SHP77 treated with DMSO at 0.1 percent for 48 hours (cell line): ENCODE measurements at places on chromosomes 7 and 10.

DNA sequence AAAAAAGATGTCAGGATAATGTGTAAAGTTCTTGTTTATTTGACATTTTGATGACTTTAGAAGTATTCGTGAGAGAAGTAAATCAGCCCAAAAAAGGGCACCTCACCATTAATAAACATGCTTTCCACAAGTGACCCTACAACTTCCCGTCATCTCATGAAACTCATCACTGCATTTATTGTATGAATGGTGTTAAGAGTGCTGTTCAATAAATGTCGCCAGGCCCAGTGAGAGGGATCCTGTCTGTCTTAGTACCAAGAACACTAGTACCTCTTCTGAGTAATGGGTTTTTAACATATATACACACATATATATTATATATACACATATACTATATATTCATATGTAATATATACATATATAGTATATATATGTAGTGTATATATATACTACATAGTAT lies 61.9 kb downstream of the TMEM26 start:
- DNase-seq, result no peak

GRCh38 chr7:136618818-136619217 lies 249.6 kb upstream of the CHRM2 start:
- DNase-seq, result no peak

DNA sequence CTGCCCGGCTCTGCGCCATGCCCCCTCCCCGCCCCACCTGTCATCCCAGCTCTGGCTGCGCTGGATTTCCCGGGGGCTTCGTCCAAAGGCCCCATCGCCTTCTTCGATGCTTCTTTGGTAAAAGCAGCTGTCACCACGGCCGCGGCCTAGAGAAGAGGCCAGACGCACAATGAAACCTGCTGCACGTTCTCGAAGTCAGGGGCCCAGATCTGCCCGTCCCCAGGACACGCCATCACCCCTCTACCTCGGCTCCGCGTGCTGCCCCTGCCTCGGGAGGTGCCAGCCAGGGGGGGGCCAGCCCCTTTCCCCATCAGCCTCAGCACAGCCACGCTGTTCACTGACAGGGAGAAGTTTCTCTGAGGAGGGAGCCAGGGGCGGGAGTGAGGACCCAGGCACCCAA lies 6.8 kb downstream of the GIGYF1 start:
- no peak for DNase-seq

DNA sequence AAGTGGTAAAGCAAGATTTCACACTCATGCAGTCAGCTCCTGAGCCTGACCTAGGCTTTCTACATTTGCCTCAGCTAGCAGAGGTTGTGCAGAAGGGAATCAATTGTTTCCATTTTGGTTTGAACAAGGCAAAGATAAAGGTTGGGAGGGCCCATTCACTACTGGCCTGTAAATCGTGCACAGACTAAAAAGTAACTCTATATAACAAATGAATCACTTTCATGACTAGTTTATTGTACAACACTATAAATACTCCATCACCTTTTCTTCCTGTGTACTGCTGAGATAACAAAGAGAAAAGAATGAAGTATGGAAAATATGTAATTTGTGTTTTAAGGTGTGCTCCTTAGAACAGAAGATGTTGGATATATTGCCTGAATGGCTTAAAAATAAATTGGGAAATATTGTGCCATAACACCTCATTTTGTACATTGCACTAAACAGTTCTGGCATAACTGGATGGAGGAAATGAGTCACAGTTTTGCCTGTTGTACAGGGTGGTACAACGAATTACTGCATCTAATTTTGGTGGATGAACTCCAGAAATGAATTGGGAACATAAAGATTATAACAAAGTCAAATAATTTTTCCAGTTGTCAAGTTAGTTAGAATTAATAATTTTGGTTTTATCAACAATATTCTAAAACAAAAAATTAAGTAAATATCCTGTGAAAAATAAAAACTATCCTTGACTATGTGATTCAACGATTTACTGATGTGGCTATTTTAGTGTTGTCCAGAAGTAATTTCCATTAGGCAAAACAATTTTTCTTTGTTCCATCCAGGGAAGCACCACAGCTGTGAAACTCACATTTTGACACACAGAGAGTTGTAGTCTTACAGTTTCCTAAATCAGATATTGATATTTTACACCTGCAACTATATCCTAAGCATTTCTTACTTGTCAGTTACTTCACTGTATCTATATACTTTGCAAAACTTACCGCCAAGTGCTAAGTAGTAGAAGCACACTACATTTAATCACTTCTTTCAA lies 18.0 kb downstream of the SEMA3C start:
- no peak for DNase-seq

GRCh38 chr10:80465839-80466590 lies 11.9 kb downstream of the TSPAN14 start:
- no peak for DNase-seq

DNA sequence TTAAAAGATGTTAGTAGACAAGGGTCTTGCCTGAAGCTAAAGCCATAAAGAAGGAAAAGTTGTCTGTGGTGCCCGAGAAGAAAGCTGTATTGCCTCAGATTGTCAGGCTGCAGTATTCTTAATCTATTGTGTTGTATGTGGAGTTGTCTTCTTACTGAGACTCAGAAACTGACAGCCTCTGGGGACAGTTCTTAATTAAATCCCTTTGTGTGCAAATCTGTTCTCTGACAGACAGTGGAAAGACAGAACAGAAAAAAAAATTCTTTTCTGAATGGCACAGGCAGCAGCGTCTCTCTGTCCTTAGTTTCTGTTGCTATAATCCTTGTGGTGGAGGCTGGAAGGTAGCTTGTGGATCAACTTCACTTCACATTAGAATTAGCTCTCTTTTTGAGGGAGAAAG lies 16.8 kb downstream of the VWC2 start:
- no peak for DNase-seq

- peak; percentile 14 for DNase-seq
Observed at GRCh38 chr7:86926732-86927131, 132.7 kb downstream of the ELAPOR2 start.

- no peak for DNase-seq
Observed at GRCh38 chr7:112573302-112574039, 92.7 kb downstream of the LSMEM1 start.

- DNase-seq, result no peak
Observed at GRCh38 chr7:150719960-150720891, 3.8 kb downstream of the GIMAP1 start.

DNA sequence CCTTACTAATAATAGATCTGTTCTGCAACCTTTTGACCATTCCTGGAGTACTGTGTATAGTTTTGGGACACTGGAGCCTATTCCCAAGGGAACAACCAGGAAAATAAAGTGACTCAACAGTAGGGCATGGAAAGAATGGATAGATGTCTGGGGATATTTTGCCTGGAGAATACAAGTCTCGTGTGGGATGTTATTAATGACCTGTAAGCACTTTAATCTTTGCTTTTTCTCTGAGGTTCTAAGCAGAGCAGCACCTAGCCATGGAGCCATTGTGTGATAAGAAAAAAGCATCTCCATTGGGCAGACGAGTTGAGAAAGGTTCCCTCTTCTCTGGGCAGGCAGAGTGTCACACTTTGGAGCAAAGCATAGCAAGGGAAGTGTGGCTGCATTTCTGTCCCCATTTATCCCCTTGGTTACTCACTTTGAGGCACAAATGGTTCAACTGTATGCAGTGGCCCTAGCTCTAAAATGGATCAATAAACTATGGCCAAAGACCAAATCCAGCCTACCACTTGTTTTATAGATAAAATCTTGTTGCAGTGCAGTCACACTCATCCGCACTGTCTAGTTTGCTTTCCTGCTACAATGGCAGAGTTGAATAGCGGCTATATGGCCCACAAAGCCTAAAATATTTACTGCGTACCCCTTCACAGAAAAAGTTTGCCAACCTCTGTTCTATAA lies 21.0 kb upstream of the CCDC71L start:
- DNase-seq, result no peak

DNA sequence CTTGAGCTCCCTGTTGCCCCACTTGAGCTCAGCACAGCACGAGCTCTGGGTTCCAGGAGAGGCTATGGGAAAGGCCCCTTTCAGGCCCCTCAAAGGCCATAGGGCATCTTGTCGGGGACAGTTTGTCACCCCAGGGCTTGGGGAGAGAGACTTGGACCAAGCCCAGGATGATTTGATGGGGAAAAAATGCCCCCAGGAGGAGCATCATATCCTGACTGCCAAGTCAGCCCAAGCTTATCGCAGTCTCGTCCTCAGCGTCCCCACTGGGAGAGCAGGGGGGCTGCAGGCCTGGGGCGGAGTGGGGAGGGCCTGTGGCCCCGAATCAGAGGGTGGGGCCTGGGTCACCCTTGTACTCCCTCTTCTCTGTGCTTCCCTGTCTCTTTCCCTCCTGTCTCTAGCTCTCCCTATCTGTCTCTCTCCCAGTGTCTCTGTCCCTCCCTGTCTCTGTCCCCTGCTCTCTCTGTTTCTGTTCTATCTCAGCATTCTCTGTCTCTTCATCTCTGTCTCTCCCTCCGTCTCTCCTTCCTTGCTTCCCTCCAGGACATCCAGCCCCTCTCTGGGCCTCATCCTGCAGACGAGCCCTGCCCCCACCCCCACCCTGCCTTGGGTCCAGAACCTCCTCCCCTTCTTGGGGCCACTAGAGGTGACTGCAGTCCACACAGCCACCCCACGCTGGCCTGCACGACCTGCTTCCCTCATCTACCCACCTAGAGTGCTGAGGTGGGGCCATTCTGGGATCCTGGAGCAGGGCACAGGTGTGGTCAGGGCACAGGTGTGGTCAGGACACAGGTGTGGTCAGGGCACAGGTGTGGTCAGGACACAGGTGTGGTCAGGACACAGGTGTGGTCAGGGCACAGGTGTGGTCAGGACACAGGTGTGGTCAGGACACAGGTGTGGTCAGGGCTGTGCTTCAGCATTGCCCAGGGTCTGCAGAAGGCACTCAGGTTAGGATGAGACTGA lies 17.3 kb upstream of the GRIFIN start:
- no peak for DNase-seq

DNA sequence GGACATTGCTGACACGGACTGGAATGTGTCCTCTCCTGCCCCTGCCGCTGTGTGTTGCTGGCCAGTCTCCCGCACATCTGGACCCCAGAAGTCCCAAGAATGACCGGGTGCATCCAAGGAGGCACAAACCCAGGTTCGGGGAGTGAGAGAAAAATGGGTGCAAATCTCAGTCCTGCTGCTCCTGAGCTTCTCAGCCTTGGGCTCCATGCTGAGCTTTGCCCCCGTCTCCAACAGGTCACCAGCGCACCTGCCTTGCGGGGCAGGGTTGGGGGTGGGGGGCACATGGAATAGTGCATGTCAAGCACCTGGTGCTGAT lies 6.0 kb upstream of the NANOS1 start:
- DNase-seq, result no peak

DNA sequence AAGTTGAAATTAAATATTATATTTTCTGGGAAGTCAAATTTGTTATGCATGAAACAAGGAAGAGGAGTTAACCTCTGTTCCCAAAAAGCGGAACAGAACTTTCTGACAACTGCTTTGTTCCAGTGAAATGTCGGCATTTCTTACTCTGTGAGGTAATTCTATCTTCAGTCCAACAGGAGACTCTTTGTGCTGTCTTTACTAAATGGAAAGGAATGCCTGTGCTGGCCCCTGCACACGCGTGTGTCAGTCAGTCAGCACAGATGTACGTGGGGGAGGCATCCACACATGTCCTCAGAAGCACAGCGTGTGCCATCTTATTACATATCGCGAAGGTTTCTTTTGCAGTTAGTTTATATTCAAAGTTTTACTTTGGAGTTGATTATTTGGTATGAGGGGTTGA lies 37.5 kb downstream of the NET1 start:
- no peak for DNase-seq

GRCh38 chr7:126791306-126791705 lies 461.4 kb downstream of the GRM8 start:
- DNase-seq, result no peak

DNA sequence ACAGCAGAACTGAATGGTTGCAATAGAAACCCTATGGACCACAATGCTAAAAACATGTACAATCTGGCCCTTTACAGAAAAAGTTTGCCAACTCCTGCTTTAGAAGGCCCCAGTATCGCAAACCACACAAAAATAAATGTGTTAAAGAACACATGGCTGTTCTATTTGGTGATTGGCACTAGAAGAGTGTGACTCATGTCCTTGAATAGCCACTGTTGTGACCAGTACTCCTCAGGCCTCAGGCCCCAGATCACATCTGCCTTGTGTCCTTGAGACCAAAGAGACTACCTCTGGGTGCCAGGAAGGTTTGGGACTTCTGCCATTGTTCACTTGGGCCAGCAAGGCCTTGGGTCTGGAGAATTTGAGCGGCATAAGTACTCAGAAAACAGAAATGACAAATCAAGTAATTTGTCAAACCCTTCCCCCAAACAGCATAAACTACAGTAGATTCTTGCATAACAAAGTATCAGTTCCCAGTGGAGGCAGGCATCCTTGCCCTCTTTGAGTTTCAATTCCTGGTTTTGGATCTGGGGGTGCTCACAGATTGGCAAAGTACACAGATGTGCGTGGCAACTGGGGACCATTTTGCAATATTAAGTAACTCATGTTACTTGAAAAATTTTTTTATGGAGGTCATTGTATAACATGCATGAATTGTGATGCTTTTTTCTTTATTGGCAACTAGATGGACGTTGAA lies 50.2 kb downstream of the MTURN start:
- no peak for DNase-seq

GRCh38 chr7:77995717-77996116 lies 197.1 kb downstream of the PHTF2 start:
- no peak for DNase-seq

- DNase-seq, result no peak
Observed at GRCh38 chr7:36970551-36971514, 246.5 kb upstream of the AOAH start.

- DNase-seq, result no peak
Observed at GRCh38 chr10:28278842-28279241, 24.0 kb downstream of the MPP7 start.

DNA sequence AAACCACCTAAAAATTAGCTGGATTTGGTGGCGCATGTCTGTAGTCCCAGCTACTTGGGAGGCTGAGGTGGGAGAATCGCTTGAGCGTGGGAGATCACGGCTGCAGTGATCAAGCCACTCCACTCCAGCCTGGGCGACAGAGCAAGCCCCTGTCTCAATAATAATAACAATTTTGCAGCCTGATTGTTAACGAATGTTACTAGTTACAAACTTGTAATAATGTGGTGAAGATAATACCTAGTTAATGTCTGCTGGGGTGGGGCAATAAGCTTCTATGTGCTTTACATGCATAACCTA lies 1.2 kb upstream of the ATAD1 start:
- no peak for DNase-seq

- no peak for DNase-seq
Observed at GRCh38 chr7:602341-603141, 82.9 kb upstream of the PDGFA start.

- no peak for DNase-seq
Observed at GRCh38 chr10:52379287-52379686, 65.2 kb downstream of the DKK1 start.

DNA sequence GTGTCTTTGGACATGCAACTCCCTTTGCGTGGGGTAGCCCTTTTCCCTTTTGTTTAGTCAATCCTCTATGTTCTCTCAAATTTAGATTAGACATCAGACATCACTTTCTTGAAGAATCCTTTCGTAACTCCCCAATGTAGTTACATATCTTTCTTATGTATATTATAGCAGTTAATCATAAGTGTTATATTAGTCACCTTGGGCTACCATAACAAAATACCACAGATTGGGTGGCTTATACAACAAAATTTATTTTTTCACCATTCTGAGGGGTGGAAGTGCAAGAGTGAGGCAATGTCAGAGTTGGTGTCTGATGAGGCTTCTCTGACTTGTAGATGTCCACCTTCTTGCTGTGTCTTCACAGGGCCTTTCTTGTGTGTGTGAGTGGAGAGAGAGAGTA lies 105.7 kb downstream of the PHTF2 start:
- DNase-seq, result no peak

- DNase-seq, result no peak
Observed at GRCh38 chr7:44177570-44178131, 11.6 kb downstream of the GCK start.

- no peak for DNase-seq
Observed at GRCh38 chr10:62046522-62047227, 145.2 kb downstream of the ARID5B start.
